Calu3 (cell line): ENCODE measurements at places on chromosomes 7 and 10. TPM values are rescaled to one million over a fixed set of nuclear protein-coding genes. Genes with fewer than 3 reads are reported as not detected.

Gene RASSF4
- 2.2 and 2.4 TPM in 2 replicates for total RNA-seq

Gene FEZF1
- 0.22 TPM in 1 of 2 replicates, not detected in the other for total RNA-seq

Gene GATA3
- 5.0 and 8.2 TPM in 2 replicates for total RNA-seq

Gene RAPGEF5
- 108 and 128 TPM in 2 replicates for total RNA-seq

Gene C10orf67
- total RNA-seq = 0.44 and 0.45 TPM in 2 replicates

Gene DYNC1I1
- 0.73 and 1.4 TPM in 2 replicates for total RNA-seq

Gene TMEM139
- 48.4 and 49.3 TPM in 2 replicates for total RNA-seq

Gene GPR158
- total RNA-seq = 0.12 TPM in 1 of 2 replicates, not detected in the other

Gene ACHE
- 3.2 and 11.3 TPM in 2 replicates for total RNA-seq

Gene DNAAF5
- 54.0 and 57.2 TPM in 2 replicates for total RNA-seq
